ENCODE measurements at places on chromosomes 3 and 15. TPM values are rescaled to one million over a fixed set of nuclear protein-coding genes. Genes with fewer than 3 reads are reported as not detected.

GALNT15 gene
- 12.0 TPM for polyA plus RNA-seq

ENTPD3 gene
- 0.30 TPM for polyA plus RNA-seq

PAK2 gene
- polyA plus RNA-seq: 17.0 TPM

CELF6 gene
- polyA plus RNA-seq: 1.4 TPM

SPTBN5 gene
- 1.3 TPM for polyA plus RNA-seq

ZNF619 gene
- 1.3 TPM for polyA plus RNA-seq

SAMMSON gene
- polyA plus RNA-seq: not detected

SPINK8 gene
- polyA plus RNA-seq: not detected

PLA2G4E gene
- polyA plus RNA-seq: 0.01 TPM

FBXO40 gene
- polyA plus RNA-seq: 4.7 TPM

UBE2E1 gene
- 43.7 TPM for polyA plus RNA-seq

- no peaks in the 10 kb centered on the region for H3K4me1 ChIP-seq
- peak; percentile 47 for DNase-seq
- no peak overlapping the region for H3K27ac ChIP-seq
- no peaks in the 10 kb centered on the region for H3K36me3 ChIP-seq
- H3K4me3 ChIP-seq: no peak overlapping the region
These were observed 117.7 kb upstream of the GOLGA6L6 start for GRCh38 chr15:20659265-20659664.

DNA sequence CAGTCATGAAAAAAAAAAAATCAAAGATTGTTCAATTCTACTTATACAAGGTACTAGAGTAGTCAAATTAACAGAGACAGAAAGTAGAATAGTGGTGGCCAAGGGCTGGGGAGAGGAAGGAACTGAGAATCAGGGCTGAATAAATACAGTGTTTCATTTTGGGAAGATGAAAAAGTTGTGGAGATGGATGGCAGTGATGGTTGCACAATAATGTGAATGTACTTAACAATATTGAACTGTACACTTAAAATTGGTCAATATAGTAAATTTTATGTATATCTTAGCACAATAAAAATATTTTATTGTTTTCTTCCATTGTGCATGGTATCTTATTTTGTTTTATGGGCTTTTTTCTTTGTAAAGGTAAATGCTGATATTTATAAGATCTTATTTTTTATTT is 262.2 kb upstream of the AGTR1 start:
- H3K36me3 ChIP-seq: no peaks in the 10 kb centered on the region
- no peak overlapping the region for H3K27ac ChIP-seq
- no peak for DNase-seq
- H3K4me1 ChIP-seq: no peaks in the 10 kb centered on the region
- H3K4me3 ChIP-seq: no peak overlapping the region

GRCh38 chr3:41693799-41694198 is 268.1 kb downstream of the ULK4 start:
- H3K4me3 ChIP-seq: no peak overlapping the region
- no peaks in the 10 kb centered on the region for H3K27me3 ChIP-seq
- no peaks in the 10 kb centered on the region for H3K36me3 ChIP-seq
- DNase-seq: no peak
- no peak overlapping the region for H3K27ac ChIP-seq
- H3K4me1 ChIP-seq: no peaks in the 10 kb centered on the region

DNA sequence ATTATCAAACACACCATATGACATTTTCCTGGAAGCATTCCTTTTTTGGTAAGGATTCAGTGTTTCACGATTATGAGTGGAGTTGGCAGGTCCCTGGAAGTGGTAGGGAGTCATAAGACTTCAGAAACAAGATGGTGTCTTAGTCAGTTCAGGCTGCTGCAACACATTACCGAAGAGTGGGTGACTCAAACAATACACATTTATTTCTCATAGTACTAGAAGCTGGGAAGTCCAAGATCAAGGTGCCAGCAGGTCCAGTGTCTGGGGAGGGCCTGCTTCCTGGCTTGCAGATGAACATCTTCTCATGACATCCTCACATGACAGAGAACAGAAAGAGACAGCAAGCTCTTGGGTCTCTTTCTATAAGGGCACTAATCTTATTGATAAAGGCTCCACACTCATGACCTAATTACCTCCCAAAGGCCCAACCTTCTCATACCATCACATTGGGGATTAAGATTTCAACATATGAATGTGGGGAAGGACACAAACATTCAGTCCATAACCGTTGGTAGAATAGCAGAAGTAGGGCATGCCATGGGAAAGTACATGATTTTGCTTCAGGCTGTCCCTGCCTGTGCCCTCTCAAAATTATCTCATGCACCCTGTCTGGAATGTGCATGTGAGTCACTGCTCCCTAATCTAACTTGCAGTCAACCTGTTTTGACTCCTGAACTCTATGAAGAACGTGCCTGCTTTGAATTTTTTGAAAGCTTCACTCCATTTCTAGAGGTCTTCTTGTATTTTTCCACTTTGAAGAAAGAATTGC is 72.5 kb downstream of the GTPBP8 start:
- H3K4me3 ChIP-seq: no peak overlapping the region
- H3K27me3 ChIP-seq: no peaks in the 10 kb centered on the region
- no peak overlapping the region for H3K27ac ChIP-seq

GRCh38 chr3:87313641-87314040 is 37.3 kb upstream of the POU1F1 start:
- H3K27ac ChIP-seq: no peak overlapping the region
- H3K36me3 ChIP-seq: no peaks in the 10 kb centered on the region
- H3K4me1 ChIP-seq: no peaks in the 10 kb centered on the region
- H3K27me3 ChIP-seq: no peaks in the 10 kb centered on the region

GRCh38 chr3:106210923-106211322 is 342.1 kb upstream of the CBLB start:
- H3K27me3 ChIP-seq: no peaks in the 10 kb centered on the region
- no peak overlapping the region for H3K4me3 ChIP-seq
- no peak for DNase-seq

GRCh38 chr15:61186905-61187741 is 42.0 kb downstream of the RORA start:
- H3K36me3 ChIP-seq: no peaks in the 10 kb centered on the region
- H3K27ac ChIP-seq: no peak overlapping the region
- H3K4me1 ChIP-seq: peaks cover 13% of the 10 kb centered on the region
- DNase-seq: no peak
- peak overlapping the region; percentile 1 for H3K4me3 ChIP-seq

DNA sequence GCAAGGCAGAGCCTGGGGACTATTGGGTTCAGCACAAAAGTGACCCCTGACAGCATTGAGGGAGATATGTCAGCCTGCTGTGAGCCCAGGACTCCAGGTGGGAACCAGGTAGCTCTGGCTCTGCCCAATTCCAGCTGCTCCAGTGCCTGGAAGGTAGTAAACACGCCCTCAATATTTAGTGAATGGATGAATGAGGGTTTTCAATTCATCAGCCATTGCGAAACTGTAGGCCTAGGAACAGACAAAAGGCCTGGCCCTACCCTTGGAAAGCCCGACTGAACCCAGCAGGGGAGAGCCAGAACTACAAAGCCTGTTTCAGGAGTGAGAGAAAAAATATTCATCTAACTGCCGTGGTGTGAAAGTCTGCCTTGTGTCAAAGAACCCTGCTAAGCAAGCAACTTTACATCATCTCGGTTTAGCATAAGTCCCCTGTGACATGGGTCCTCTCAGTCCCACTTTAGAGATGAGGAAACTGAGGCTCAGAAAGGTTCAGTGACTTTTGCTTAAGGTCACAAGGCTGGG is 8.1 kb upstream of the CSK start:
- no peak for DNase-seq
- peaks cover 9% of the 10 kb centered on the region for H3K4me1 ChIP-seq
- H3K27me3 ChIP-seq: no peaks in the 10 kb centered on the region
- H3K4me3 ChIP-seq: no peak overlapping the region
- H3K36me3 ChIP-seq: no peaks in the 10 kb centered on the region

- no peak overlapping the region for H3K4me3 ChIP-seq
- H3K27ac ChIP-seq: no peak overlapping the region
- H3K27me3 ChIP-seq: peaks cover 4% of the 10 kb centered on the region
- H3K4me1 ChIP-seq: peaks cover 6% of the 10 kb centered on the region
- H3K36me3 ChIP-seq: no peaks in the 10 kb centered on the region
These were observed 6.8 kb upstream of the TXNRD3 start for GRCh38 chr3:126661532-126662364.

- no peak overlapping the region for H3K4me3 ChIP-seq
- no peak overlapping the region for H3K27ac ChIP-seq
These were observed 72.0 kb upstream of the CD96 start for GRCh38 chr3:111470032-111470431.

DNA sequence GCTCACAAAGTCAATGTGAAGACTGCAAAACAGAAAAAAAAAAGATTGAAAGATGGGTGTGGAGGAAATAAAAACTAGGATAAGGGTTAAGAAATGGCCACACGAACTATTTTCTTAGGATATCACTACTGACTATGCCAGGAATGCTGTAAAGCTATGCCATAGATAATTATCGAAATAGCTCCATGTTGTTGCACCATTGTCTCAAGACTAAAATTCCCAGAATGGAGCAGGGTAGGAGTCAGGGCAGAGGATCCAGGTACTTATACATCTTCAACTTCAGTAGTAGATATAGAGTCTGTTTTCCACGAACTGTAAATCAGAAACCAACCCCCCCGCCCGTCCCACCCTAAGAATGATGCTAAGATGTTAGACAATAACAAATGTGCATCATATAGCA is 302.2 kb downstream of the NAALADL2 start:
- H3K4me3 ChIP-seq: no peak overlapping the region
- H3K36me3 ChIP-seq: no peaks in the 10 kb centered on the region
- no peak overlapping the region for H3K27ac ChIP-seq
- no peaks in the 10 kb centered on the region for H3K27me3 ChIP-seq

- no peak overlapping the region for H3K27ac ChIP-seq
- H3K4me3 ChIP-seq: no peak overlapping the region
- no peaks in the 10 kb centered on the region for H3K36me3 ChIP-seq
- H3K27me3 ChIP-seq: no peaks in the 10 kb centered on the region
- no peaks in the 10 kb centered on the region for H3K4me1 ChIP-seq
These were observed 217.9 kb upstream of the MME start for GRCh38 chr3:154862265-154862664.

GRCh38 chr3:55159016-55159415 is 231.2 kb upstream of the LRTM1 start:
- H3K27ac ChIP-seq: no peak overlapping the region
- no peaks in the 10 kb centered on the region for H3K36me3 ChIP-seq
- no peak overlapping the region for H3K4me3 ChIP-seq
- no peak for DNase-seq
- peaks cover 2% of the 10 kb centered on the region for H3K27me3 ChIP-seq

- no peaks in the 10 kb centered on the region for H3K27me3 ChIP-seq
- H3K36me3 ChIP-seq: peaks cover 7% of the 10 kb centered on the region
- H3K27ac ChIP-seq: no peak overlapping the region
- H3K4me1 ChIP-seq: peaks cover 15% of the 10 kb centered on the region
- no peak overlapping the region for H3K4me3 ChIP-seq
- DNase-seq: no peak
These were observed 109.1 kb downstream of the RFTN1 start for GRCh38 chr3:16404349-16404895.

DNA sequence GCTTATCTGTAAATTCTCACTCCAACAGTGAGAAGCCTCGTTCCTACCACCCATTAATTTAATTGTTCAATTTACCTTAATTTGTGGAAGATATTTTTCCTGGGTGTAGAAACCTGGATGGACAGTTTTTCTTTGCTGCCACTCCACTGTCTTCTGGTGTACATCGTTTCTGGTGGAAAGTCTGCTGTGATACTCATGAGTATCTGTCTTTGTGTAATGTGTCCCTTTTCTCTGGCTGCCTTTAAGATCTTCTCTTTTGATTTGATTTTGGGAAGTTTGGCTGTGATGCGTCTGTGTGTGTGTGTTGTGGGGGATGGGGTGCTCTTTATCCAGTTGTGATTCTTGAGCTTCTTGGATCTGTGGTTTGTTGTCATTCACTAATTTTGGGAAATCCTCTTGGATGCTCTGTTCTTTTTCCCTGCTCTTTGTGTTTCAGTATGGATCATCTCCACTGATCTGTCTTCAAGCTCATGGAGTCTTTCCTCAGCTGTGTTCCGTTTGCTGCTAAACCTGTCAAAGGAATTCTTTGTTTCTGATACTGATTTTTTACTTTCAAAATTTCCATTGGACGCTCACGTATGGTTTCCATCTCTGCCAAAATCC is 42.2 kb upstream of the NR2C2 start:
- H3K36me3 ChIP-seq: no peaks in the 10 kb centered on the region
- no peak for DNase-seq
- H3K27ac ChIP-seq: no peak overlapping the region
- H3K4me3 ChIP-seq: no peak overlapping the region
- peaks cover 13% of the 10 kb centered on the region for H3K4me1 ChIP-seq
- no peaks in the 10 kb centered on the region for H3K27me3 ChIP-seq

DNA sequence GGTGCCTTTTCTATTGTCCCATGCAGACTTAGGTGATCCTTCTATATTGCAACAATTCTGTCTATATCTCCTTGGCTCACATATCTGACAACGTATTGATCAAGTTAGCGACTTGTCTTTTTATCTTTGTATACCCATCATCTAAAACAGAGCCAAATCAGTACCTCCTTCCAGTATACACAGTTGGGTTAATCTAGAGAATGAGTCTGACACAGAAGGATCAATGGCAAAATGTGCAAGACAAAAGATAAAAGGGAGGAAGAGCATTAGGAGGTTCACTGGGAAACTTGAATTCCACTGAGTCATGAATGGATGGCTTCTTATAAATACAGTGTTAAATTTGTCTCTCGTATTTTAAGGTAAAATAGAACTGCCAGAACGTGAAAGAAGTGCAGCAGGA is 6.0 kb downstream of the AADAC start:
- H3K27me3 ChIP-seq: no peaks in the 10 kb centered on the region
- H3K4me1 ChIP-seq: no peaks in the 10 kb centered on the region
- H3K27ac ChIP-seq: no peak overlapping the region
- no peak overlapping the region for H3K4me3 ChIP-seq
- H3K36me3 ChIP-seq: no peaks in the 10 kb centered on the region

Data from heart left ventricle (tissue), 16 donors.